ENCODE measurements at places on chromosomes 3 and 15.

- no peak for DNase-seq
Observed at GRCh38 chr3:45950686-45951600, 7.7 kb downstream of the CXCR6 start.

- DNase-seq, result no peak
Observed at GRCh38 chr15:23642413-23643044, 5.1 kb downstream of the MAGEL2 start.

DNA sequence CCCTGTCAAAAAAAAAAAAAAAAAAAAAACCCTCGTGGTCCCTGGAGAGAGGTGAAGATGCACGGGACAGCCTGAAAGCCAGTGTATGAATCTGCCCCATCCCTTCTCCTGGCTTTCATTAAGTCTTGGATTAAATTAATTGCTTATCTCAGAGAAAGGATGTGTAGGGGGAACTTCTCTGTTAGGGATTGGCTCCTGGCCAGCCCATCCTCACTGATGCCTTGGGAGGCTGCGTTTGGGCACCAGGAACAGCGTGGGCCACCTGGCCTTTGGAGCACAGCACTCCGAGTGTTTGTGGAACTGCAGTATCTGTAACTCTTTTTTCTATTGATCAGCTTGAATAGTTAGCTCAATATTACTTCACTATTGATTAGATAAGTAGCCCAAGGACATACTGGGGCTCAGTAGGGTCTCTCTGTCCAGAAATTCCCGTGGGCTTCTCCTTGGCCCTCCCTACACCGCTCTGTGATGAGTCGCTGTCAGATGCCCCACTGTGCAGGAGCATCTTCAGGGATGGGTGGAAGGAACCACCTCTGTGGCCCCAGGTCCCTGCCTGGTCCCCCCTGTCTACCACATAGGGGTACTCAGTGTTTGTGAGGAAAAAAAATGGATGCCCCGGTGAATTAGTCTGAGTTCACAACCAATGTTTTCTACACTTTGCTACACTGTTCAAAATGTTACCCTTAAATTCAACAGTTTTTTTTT is 2.0 kb downstream of the PXYLP1 start:
- DNase-seq, result no peak

DNA sequence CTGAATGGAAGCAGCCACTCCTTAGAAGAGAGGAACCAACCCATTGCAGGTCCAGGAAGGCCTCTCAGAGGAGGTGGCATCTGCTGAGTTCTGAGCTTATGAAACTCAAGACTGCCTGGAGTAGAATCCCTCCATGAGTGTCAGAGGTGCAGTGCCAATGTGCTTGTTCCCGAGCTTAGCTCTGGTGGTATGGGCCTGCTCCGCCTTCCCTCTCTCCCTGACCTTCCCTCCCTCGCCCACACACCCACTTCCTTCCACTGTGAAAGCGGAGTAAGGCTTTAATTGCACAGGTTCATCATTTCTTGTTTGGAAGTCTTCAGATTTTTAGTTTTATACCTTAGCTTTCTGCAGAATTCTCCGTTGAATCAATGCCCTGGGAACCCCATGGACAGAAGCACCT is 208.0 kb upstream of the BHLHE40 start:
- no peak for DNase-seq

DNA sequence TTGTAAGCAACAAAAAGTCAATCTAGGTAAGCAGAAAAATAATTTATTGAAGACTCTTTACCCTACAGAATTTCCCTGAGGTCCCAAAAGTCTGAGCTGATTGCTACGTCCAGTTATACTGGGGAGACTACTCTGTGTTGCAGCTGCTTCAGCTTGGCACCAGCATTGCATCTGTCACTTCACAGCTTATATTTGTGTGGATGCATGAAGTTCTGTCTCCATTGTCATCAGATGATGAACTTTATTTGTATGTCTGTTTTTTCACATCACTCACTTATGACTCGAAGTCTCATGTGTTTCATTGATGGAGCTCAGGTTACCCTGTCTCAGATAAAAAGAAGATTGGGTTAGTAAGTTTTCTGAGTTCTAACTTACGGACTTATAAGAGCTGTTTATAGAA is 75.3 kb upstream of the LRRFIP2 start:
- no peak for DNase-seq

GRCh38 chr3:43465109-43465508 is 156.7 kb downstream of the ANO10 start:
- no peak for DNase-seq

- no peak for DNase-seq
Observed at GRCh38 chr3:150409512-150410310, 1.6 kb downstream of the TSC22D2 start.

GRCh38 chr3:186594591-186595113 is 18.2 kb upstream of the AHSG start:
- DNase-seq, result no peak

- no peak for DNase-seq
Observed at GRCh38 chr3:122661633-122662032, 19.0 kb upstream of the PARP14 start.

DNA sequence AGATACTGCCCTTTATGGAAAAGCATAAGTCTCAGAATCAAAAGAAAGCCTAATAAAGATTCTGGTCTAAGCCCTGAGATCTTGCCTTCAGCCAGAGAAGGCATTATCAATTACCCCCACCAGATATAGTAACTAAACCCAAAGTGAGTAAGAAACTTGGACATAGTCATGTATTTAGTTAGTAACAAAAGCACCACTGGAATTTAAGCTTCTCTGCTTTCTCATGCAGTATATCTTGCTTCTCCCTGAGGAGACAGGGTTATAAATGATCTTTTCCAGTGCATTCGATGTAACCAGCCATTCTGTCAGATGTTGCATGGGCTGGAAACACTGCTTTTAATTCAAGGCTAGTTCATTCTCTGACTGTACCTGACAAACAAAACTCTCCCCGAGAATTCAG is 946.7 kb downstream of the NAALADL2 start:
- DNase-seq, result no peak

GRCh38 chr3:162491952-162492351 is 995.3 kb downstream of the OTOL1 start:
- no peak for DNase-seq

DNA sequence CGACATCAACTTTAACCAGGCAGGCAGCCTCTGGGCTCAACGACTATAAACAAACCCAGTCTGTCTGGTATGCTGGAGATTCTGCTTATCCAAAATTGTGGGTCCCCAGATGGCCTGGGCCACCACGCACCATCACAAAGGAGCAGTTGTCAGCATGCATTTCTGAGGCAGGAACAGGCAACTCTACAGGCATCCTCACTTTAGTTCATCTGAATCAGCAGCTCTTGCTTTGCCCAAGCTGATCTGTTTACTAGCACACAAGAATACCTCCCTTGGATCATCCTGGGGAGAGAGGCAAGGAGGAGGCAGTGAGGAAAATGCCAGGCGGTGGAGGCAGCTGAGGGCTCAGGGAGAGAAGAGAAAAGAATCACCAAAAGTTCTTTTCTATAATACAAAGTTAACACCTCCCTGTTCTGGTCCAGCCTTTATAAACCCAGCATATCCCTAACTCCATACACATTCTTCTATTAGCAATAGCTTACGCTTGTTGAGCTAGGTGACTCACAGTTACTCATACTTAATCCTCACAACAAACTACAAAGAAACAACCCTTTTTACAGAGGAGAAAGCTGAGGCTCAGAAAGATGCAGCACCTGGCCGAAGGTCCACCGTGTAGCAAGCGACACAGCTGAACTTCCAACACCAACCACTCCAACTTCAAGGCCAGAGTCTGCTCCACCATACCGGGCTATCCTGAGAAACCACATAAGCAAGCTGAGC is 33.6 kb downstream of the ZDHHC3 start:
- no peak for DNase-seq

- no peak for DNase-seq
Observed at GRCh38 chr3:154274348-154274747, 49.9 kb downstream of the DHX36 start.

DNA sequence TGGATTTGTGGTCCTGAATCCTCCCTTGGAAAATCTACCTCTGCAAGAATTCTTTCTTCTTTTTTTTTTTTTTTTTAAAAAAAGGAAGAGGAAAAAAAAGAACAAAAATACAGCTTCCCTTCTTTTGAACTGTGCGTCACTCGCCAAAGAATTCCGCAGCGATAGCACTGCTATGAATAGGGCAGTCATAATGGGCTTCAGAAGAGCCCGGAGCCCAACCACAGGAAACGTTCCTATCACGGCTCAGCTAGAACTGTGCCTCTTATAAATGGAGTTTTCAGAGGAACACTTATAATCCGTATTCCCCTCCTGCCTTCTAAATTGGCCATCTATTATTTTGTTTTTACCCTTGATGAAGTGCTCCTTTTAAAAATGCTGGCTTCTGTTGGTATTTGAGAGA is 227.7 kb downstream of the ADAMTS17 start:
- no peak for DNase-seq

DNA sequence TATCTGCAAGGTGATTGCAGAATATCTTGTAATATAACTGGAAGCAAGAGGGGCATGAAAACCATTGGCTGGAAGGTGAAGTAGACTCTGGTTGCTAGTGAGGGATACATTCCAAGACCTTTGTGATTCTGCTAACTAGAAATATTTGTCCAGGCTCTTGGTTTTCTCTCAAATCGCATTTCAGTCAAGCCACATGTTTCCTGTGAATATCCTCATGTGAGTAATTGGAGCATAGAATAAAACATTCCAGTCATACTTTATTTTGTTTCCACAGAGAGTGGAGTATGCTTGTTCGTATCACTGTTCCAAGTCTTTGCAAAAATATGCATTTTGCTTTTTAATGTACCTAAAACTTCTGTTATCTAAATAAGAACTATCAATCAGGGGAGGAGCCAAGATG is 850.0 kb downstream of the EPHA3 start:
- no peak for DNase-seq

- no peak for DNase-seq
Observed at GRCh38 chr3:130084436-130084980, 2.9 kb downstream of the ALG1L2 start.

- DNase-seq, result no peak
Observed at GRCh38 chr3:15952543-15953175, 154.9 kb upstream of the ANKRD28 start.

DNA sequence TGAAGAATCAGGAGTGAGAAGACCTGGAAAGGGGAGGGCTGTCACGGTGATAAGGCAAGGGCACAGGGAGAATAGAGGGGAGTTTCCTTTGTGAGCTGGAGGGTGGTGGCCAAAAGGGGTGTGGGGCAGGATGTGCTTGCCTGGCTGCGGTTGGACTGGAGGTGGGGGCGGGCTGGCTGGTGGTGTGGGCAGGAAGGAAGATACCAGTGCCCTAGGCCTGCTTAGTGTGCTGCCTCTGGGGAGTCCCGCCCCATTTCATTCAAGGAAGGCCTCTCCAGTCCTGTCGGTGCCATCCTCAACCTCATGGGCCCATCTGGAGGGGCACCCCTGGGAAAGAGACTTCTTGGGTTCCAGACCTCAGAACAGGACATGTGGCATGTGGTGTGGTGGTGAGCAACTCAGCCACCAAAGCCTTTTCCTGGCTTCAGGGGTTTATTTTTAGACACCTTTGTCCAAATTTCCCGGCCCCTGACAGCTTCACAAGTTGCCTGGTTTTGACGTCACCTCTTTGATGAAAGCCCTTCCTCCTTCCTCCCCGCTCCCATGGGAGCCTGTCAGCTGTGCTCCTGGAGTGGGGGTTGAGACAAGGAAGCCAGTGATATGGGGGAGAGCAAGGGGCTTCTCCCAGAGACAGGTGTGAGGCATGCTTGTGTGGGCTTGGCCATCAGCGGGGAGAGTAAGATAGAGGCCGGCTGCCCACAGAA is 15.6 kb downstream of the TEX264 start:
- peak; percentile 65 for DNase-seq

DNA sequence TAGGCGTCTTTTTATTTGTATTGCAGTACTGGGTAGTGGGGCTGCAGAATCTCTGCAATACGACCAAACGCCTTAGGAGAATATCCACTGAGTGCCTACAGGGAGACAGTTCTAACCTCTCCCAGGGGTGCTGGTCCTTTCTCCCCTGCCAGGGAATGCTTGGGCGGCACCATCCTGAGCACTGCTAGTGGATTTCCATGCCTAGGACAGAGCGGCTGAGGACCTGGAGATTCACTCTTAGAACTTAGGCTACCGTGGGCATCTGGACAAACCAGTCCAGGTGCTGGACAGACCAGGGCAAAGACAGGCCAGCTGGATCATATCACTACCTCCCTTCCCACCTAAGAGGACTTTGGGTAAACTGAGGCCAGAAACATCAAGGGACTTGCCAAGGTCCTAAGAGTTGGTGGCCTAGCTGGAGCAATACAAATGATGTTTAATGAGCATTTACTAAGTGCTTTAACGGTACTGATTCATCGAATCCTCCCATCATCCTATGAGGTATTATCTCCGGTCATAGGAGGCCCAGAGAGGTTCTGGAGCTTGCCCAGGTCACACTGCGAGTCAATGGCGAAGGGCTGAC is 902 bp downstream of the TMEM44 start:
- no peak for DNase-seq

DNA sequence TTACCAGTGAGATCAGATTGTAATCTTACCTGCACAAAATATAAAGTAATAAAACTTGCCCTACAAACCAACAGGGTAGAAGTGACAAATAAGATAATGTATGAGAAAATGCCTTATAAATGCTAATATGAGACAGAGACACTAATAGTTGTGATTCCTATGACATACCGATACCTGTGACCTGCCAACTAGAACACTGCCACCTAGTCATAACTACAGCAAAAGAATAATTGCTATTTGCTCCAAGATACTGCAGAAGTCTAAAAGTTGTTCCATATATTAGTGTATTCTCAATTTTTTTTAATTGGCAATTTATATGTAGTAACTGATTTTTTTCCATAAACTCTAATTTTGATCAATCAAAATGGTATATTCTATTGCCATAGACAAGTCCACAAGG is 25.3 kb upstream of the GP5 start:
- DNase-seq, result no peak

GRCh38 chr15:91980502-91981267 is 127.2 kb downstream of the SLCO3A1 start:
- no peak for DNase-seq

DNA sequence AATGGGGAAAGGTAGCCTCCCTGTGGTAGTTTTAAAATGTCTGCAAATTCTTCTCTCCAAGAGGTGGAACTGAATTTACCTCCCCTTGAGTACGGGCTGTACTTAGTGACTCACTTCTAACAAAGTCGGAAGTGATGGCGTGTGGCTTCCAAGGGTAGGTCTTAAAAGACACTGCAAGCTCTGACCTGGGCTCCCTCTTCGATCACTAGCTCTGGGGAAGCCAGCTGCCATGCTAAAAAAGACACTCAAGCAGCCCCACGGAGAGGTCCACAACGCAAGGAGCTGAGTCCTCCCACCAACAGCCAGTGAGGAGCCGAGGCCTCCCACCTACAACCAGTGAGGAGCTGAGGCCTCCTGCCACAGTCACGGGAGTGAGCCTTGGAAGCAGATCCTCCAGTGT is 122.0 kb upstream of the HACD2 start:
- no peak for DNase-seq

- no peak for DNase-seq
Observed at GRCh38 chr15:62456011-62456920, 291.2 kb upstream of the C2CD4B start.

DNA sequence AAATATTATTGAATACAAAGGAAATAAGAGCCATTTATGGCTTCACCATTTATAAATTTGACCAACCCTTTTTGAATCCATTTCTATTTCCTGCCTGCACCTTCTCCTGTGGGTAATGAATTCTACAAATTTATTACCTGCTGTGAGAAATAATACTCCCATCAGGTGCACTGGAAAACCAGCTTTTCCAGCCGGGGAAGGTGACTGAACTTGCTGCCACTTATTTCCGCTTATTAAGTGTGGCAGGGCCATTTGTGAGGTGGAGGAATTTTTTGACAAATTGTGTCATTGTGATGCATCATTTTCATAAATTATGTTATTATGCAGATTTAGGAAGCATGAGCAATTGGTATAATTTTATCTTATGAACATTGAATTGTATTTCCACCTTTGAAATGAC is 151.1 kb downstream of the SQOR start:
- no peak for DNase-seq

All from activated CD8-positive, alpha-beta memory T cell treated with anti-CD3 and anti-CD28 coated beads for 1 hour (primary cell).